ENCODE measurements at places on chromosomes 4 and X.

DNA sequence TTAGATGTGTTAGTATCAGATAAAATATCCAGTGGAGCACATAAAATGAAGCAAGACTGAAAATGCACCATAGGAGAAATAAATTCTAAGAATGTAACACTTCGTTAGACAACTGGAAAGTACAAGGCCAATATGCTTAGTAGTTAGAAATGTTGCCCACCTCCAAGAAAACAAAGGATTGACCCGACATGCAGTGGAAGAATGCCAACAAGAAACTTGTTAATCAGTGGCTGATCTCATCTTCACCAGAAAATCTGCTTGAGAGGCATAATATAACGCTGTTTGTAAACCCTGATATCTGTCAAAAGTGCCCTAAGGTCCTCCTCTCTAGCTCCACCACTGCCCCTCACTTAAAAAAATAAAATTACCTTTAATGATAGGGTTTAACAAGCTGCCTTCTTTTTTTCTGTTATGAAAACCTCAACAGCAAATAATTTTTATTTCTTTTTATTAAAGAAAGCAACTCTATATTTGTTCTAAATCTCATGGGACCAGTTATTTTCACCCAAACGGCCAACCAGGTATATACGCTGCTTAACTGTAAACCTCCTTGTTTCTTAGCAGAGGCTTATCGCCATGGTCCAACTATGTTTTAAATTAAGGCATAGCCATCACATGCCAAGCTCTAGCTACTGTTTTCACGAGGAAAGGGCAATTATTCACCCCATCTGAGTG, 1.8 kb downstream of the RASGEF1B start:
- no peak for DNase-seq

- DNase-seq = no peak
These were observed 52.4 kb upstream of the TBC1D14 start for GRCh38 chr4:6857009-6857882.

DNA sequence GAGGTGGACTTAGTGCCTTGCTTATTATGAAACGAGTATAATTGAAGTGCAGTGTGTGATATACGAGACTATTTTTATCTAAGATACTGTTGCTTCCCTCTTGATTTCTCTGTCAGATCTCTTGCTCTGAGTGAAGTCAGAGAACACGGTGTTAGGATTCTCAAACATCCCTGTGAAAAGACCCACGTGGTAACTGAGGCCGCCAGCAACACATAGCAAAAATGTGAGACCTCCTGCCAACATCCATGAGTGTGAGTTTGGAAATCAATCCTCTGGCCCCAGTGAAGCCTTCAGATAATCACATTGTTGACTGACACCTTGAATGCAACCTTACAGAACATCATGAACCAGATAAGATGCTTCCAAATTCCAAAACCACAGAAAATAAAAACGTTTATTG, 954.4 kb downstream of the FAT4 start:
- no peak for DNase-seq

DNA sequence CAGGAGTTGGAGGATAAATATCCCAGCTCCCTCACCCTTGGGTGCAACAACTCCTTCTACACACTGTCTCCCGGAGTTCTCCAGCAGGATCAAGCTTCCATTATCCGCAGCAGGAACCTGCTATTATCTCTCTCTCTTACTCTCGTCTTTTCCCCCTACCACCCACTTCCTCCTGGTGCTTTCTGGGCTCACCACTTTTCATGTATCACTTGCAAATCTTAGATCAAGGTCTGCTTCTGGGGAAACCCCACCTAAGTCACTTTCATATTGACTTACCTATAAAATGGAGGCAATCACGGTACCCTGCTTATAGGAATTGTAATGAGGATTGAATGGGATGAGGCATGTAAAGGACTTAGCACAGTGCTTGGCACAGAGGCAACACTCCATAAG, 589.5 kb downstream of the BCOR start:
- DNase-seq = no peak

DNA sequence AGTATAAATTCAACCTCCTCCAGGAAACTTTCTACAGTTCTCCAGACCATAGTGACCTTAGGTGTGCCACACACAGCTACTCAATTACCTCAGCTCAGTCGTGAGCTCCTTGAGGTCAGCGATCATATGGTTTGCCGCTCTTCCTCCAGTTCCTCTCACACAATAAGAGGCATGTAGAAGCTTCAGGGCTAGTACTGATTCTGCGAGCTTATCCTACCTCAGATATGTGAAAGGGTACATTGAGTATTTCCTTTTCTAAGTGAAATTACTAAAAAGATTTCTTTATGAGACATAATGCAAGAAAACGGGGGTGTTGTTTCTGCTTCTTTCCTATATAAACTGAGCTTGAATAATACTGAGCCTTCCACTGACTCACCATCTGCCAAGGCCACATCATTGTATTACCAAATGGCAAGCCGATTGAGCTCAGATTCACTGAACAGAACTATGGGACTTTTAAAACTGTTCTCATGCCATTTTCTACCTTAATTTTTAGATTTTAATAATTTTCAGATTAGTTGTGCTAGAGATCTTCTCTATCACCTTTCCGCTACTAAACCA, 183.1 kb downstream of the HS6ST2 start:
- DNase-seq = no peak

DNA sequence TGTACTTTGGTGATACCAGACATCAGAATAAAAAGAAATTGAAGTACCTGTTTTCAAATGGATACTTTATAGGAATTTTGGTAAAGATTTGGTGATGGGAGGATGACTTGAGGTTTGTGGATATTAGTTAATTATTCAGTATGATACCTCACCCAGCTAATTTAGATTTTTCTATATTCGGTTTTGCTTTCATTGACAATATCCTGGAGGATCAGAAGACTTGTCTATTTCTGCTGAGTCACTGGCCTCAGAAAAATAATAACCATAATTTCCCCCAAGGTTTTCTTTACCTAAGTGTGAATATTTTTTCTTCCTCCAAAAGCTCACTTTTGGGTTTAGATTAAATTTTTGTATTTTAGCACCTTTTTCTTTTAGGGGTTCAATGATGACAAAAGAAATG, 100.2 kb downstream of the EGF start:
- DNase-seq = no peak

DNA sequence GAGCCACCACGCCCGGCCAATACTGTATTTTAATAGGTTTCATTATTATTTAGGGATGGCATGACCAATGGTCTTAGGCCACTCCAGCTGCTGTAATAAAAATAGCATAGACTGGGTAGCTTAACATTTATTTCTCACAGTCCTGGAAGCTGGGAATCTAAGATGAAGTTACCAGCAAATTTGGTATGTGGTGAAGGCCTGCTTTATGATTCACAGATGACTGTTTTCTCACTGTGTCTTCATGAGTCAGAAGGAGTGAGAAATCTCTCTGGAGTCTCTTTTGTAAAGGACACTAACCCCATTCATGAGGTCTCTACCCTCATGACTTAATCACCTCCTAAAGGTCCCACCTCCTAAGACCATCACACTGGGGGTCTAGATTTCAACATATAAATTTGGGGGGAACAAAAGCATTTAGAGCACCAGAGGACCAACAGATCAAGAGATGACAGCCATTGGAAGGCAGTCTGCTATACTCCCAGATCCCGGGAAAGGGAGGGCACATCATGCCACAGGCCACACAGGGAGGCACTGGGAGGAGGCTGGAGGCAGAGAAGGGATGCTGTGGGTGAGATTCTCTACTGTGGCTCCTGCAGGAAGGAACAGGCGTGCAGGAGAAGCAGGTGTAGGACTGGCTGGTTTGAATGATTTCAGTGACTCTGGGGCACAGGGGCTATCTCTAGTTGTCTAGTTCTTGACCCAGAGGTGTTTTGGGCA, 335.8 kb upstream of the SFRP2 start:
- DNase-seq = no peak

- no peak for DNase-seq
These were observed 97.0 kb upstream of the PJA1 start for GRCh38 chrX:69262036-69262936.

- DNase-seq = no peak
These were observed 48.8 kb downstream of the PTCHD1 start for GRCh38 chrX:23383411-23383810.

DNA sequence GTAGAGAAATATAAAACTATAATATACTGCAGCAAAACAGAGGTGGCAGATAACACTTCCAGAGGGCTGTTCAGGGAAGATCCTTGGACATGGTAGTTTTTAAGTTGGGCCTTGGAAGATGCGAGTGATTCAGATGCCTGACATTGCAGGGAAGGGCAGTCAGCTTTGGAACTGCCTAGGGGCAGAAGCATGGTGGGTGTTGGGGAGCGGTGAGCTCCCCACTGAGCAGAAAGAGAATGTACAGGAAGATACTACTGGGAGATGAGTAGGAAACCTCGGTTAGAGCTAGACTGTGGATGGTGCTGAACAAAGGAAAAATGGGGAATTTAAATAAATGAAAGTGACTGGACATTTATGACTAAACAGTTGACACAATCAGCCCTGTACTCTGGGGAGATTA, 24.9 kb upstream of the SEC24B start:
- no peak for DNase-seq

DNA sequence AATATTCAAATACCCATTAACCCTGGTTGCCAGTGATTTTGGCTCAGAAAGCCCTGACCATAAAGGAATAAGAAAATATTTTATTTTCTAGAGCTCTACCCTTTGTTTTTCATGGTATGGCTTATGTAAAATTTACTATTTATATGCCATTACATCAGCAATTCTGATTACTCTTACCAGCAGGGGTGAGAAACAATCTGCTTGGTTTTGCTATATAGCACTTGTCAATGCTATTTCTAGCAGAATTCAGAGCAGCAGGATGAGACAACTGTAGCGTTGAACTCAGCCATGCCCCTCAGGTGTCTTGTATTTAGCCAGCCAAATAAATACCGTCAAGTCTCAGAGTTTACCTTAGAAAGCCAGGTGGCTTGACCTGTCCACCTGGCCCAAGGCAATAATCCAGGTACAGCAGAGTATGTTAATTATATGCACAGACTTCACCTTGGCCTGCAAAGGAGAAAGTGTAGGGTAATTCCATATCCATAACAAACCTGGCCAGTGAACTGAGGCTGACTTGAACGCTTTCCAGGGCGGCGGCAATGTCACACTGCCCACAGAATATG, 1303.5 kb downstream of the RAPGEF2 start:
- no peak for DNase-seq

- DNase-seq = no peak
These were observed 13.6 kb downstream of the OTC start for GRCh38 chrX:38365954-38366353.

- DNase-seq = no peak
These were observed 408 bp downstream of the TET2 start for GRCh38 chr4:105147016-105147552.

DNA sequence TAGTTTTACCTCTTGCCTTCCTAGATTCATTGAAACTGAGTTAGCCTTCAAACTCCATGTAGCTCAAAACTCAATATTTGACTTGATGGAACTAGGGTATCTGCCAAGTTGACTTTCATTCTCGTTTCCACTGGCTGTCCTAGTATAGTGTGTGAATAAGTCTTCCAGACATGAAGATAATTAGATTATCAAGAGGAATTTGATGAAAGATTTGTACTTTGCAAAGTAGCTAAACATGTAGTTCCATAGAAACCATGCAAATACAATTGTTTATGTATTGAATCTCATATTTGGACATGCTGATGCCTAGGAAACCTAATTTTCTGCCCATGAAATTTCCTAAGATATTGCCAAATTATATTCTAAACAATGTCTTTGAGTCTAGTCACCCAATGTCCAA, 297.5 kb downstream of the ARHGAP24 start:
- DNase-seq = no peak

DNA sequence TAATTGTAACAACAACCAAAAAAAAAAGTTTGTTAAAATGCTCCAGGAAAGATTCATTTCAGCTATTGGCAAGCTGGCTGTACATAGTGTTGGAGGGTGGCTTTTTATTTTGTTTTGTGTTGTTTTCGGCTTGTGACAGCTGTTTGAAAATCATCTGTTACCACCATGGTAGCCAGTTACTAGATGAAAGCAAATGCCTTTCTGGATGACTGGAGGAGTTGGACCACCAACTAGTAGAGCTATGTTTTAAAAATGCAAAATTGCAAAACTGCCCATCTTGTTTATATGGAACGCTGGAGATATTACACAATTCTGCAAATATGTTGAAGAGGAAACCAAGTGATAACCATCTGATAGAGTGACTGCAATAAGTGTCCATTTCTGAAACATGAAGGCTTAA, 53.2 kb upstream of the TNIP3 start:
- DNase-seq = no peak

DNA sequence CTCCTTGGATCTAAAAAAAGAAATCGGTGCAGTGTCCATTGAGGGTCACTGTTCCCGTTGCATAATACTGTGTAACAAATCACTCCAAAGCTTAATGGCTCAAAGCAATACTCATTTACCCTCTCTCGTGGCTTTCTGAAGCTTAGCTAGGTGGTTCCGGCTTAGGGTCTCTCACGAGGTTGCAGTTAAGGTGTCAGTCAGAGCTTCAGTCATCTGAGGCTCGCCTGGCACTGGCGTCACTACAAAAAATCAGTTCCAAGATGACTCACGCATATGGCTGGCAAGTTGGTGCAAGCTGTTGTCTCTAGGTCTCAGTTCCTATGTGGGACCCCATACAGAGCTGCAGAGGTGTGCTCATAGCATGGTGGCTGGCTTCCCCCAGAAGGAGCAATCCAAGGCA, 91.0 kb downstream of the BEND2 start:
- DNase-seq = no peak

DNA sequence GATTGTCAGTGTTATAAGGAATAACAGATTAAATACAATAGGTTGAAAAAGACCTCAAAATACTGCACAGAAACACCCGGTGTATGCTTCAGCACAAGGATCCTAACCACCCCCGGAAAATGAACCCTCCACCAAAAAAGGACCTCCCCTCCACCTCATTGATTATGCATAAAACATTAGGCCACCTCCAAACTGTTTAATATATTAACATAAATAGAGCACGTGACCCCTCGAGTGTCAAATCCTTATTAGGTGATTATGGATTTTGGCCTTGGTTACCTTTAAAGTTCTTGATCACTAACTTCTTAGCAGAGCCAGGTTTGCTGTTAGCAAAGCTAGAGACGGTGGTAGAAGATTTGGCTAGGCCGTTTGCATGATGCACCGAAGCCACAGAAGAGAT, 958 bp downstream of the CUL4B start:
- no peak for DNase-seq

DNA sequence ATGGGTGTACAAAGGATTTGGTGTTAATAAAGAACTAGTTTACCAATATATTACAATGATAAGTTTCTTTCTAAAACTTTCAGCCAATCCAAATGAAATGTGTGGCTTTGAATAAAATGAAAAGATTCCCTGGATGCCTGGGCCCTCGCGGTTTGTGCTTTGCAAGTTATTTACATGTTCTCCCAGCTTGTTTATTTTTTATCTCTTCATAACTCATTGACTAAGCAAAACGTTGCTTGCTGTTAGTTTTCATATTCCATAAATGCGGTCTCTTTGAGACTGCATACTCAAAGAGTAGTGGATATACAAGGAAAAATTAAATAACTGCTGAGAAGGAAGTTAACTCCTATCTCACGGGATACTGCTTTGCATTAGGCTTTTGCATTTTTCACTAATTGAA, 26.0 kb downstream of the FHDC1 start:
- DNase-seq = no peak
